ENCODE measurements at places on chromosomes 12 and 14.

GRCh38 chr12:67694306-67694900 lies 45.9 kb downstream of the DYRK2 start:
- DNase-seq, result no peak

DNA sequence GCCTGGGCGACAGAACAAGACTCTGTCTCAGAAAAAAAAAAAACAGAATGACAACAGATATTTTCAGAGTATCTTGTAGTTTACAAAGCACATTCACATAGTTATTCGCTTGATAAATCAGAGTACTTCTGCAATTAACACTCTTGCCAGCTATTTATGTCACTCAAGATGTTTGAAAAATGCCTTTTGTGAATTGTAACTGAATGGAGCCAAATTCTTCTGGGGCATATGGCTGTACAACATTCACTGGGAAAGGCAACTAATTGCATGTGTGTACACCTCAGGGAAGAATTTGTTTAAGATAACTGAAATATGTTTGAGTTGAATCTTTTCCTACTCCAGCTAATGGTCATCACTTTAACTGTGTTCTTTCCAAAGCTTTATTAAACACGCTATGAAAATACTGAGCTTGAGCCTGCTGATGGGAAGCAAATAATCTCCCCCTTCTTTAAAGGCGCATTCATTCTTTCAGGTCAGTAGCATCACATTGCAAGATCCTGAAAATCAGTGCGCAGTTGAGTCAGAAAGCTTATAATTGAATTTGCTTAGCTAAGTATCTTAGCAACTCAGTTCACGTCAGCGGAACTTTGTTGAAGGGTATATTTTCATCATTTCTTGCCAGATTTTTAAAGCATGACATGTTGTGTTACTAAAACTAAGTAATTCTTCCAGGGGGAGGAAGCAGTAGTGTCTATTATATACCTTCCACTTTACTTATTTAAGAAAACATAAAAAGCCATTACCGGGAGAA lies 66.6 kb downstream of the SINHCAF start:
- no peak for DNase-seq

DNA sequence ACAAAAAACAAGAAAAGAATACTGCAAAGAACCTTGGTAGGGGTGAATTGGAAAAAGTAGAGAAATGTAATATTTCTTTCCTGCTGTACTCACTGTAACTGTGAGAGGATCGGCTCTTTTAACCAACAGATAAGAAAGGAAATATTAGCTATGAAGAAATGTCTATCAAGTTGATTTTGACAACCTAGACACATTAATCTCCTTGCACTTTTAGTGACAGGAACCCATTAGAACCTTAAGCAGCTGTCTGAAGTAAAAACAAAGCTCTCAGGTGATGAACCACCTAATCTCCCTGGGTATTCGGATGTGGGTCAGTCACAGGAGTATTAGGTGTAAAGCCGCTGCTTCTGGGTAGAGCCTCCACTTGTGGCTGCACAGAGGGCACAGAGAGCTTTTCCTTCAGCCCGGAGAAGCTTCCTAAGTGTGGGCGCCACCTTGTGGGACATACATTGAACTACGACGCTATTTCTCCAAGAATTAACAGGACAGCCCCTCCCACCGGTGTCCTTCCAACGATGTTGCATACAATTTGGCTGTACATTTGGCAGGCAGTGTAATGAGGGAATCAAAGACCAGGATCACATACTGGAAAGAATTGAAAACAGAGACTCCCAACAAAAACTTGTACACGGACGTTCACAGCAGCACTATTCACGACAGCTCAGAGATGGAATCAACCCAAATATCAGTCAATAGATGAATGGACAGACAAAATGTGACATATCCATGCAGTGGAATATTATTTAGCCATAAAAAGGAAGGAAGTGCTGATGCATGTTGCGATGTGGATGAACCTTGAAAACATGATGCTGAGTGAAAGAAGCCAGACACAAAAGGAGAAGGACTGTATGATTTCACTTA lies 28.9 kb upstream of the MAPKAPK5 start:
- DNase-seq, result peak; percentile 71

DNA sequence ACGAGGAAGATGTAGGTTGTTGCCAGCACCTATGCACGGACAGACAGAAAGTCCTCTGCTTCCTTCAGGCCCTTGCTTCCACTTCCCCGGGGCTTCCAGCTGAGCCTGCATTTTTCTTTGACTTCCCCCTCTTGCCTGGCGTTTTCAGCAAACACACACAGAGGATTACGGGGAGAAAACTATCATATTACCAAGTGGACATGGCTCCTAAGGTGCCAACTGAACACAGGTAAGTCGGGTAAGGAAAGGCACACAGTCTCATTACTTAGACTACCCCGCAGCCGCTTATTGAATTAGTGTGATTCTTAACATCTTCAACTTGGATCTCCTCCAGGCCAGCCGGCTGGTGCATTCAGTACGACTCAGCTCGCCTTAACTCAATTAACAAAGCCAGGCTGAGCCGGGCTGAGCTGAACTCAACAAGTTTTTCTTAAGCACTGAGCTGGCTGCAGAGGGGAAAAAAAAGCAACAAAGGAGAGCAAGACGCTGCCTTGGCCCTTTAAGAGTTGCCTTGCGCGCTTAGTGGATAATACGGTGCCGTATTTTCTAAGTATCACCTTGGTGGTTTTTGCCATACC lies 19.2 kb upstream of the MAP1LC3B2 start:
- DNase-seq, result no peak

GRCh38 chr12:108099778-108100489 lies 29.2 kb upstream of the WSCD2 start:
- DNase-seq, result no peak

- no peak for DNase-seq
These were observed 61.6 kb downstream of the KDM2B start for GRCh38 chr12:121519227-121519626.
